Pons (tissue), 1 donor: ENCODE measurements at places on chromosomes 5 and 9.

DNA sequence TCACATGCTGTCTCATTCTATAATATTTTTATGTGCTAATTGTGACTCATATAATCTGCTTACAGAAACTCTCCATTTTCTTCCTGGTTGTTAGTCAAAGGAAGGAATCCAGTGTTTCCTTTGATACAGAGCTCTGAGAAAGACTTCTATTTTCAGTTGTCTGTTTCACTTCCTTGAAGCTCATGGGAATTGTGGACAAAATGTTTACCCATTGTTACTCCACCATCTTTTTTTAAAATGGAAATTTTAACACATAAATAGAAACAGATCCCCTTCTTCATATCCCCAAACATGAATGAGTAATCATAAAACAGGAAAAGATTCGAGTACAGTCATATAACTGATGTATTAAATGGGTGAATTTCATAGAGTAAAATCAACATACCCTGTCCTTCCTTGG lies 42.0 kb upstream of the KCNN2 start:
- DNase-seq: no peak

DNA sequence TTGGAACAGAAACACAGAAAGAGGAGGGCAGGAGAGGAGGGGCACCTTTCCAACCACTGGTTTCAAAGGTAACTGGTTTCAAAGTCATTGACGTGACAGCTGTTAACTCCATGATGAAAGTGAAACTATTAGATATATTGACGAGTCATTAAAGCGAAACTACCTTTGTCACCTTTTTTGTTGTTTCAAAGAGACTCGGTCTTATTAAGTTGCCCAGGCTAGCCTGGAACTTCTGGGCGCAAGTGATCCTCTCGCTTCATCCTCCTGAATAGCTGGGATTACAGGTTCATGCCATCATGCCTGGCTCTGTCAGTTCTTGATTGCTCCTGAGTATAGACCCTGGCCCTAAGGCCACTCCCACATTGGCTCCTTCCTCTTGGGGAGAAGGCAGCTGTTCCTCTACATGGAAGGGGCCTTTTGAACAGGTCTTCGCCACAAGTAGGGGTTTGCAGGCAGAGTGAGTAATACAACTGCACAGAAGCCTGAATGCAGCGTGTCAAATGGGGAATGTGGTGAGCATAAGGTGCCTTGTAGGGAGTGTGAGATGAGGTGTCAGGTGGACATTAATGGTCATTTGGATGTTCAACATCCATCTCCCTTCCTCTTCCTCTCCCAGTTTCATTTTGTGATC lies 3.4 kb upstream of the F12 start:
- no peak for DNase-seq

GRCh38 chr9:107294756-107295155 lies 11.7 kb downstream of the RAD23B start:
- no peak for DNase-seq

DNA sequence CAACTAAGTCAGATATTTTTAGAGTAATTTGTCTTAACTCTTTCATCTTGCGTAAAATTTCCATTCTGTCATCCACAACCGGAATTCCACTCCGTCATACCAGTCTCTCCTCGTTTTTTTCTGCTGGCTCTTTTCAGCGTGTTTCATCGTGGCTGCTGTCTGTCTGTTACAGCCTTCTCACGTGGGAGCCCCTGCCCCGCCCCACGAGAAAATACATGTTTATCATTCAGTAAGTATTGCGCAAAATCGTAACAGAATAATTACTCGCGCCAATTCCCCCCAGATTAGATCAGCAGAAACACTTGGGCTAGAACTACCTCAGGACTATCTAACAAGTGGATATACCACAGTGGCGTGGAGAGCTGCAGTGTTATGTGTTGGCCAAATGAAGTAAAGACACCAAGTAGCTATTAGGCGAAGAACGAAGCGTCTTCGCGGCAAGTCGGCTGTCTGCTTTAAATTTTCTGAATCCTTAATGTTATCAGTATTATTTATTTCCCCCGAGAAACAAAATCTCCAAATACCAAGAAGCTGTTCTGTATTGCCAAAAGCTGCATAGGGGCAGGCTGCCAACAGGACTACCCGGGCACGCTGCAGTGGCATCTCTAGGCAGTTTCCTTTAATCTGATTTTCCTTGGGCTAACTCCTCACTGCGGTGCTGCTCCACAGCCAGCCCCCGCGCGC lies 566 bp upstream of the FOCAD start:
- DNase-seq: peak; percentile 59

GRCh38 chr5:69279517-69279916 lies 44.8 kb downstream of the CDK7 start:
- DNase-seq: no peak

DNA sequence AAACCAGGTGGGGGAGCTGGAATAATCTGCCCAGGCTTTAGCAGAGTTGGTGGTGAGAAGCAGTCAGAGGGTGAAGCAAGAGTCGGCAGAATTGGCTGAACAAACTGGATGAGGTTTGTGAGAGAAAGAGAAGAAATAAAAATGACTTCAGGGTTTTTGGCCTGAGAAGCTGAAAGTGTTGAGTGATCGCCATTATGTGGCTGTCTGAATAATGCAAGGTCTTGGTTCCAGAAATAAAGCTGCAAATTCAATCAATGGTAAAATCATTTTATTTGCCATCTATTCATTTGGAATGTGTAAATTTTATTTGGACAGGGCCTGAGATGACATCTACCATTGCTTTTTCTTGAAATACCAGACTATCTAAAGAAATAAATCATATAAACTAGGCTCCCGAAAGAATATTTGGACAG lies 50.4 kb upstream of the DAB2 start:
- no peak for DNase-seq

DNA sequence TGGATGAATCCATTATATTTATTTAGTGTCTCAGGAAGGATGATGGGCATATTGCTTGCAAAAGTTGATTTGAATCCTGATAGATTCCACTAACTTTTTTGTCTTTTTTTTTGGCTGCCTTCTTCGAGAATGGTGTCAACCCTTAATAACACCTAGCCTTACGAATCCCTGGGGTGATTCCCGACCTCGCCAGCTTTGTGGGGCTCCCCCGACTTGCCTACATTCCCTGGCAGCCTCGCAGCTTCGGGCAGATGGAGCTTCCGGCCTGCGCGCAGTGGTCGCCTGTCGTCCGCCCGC lies 366 bp upstream of the DOCK8 start:
- DNase-seq: no peak

DNA sequence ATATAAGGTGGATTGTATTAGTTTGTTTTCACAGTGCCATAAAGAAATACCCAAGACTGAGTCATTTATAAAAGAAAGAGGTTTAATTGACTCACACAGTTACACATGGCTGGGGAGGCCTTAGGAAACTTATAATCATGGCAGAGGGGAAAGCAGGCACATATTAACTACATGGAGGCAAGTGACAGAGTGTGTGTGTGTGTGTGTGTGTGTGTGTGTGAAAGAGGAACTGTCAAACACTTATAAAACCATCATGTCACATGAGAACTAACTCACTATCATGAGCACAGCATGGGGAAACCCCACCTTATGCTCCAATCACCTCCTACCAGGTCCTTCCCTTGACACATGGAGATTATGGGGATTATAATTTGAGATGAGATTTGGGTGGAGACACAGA lies 118.6 kb downstream of the SPEF2 start:
- DNase-seq: no peak

GRCh38 chr9:86546712-86547111 lies 192.5 kb upstream of the TUT7 start:
- no peak for DNase-seq

DNA sequence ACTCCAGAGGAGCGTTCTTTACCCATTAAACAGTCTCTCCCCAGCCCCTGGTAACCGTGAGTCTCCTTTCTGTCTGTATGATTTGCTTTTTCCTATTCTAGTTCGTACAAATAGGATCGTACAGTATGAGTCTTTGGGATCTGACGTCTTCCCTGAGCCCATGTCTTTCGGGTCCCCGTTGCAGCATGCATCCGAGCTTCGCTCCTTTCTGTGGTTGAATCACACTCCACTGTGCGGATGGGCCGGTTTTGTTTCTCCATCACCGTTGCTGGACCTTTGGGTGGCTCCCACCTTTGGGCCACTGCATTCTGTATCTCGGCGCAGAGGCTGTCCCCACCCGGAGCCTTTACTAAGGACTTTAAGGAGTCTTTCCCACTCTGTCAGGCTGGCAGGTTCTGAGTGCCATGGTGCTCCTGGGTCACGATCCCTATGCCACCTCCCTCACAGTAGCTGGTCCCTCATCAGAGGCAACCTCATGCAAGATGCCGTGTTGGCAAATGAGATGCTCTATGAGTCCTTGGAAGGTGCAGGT lies 145.7 kb upstream of the COL5A1 start:
- DNase-seq: no peak

GRCh38 chr5:125823572-125823971 lies 599.6 kb upstream of the GRAMD2B start:
- DNase-seq: no peak

GRCh38 chr9:37030611-37030939 lies 3.5 kb downstream of the PAX5 start:
- no peak for DNase-seq

- no peak for DNase-seq
Measured at GRCh38 chr5:134561871-134562296, 36.4 kb downstream of the JADE2 start.

DNA sequence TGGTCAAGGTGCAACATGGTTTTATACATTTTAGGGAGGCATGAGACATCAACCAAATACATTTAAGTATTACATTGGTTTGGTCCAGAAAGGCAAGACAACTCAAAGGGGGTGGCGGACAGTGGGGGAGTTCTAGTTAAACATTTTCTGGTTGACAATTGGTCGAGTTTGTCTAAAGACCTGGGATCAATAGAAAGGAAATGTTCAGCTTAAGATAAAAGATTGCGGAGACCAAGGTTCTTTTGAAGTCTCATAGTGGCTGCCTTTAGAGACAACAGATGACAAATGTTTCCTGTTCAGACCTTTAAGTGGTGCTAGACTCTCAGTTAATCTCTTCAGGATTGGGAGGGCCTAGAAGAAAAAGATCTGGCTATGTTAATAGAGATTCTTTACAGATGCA lies 47.7 kb upstream of the TTC39B start:
- DNase-seq: no peak

DNA sequence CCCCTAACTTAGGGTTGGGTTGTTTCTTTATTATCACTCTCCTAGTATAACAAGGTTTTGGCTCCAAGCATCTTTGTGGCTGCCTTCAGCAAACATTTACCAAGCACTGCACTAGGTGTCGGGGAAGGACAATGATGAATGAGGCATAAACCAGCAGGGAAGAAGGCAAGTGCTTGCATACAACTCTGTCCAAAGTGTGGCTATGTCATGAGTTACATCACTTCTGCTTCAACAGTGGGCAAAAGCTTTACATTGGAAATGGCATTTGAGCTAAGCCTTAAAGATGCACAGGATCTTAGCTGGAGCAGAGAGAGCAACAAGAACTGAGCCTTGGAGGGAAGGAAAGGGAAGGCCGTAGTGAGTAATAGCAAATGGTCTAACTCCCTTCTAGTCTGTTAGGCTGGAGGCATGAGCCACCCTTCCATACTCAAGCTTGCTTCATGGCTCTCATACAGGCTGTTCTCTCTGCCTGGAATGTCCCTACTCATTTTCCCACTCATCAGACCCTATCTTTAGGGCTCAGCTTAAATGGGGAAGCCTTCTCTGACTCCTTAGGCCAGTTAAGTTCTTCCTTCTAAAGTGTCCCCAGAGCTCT lies 121.8 kb downstream of the SEMA6A start:
- peak; percentile 72 for DNase-seq

GRCh38 chr9:84151236-84151635 lies 170.6 kb downstream of the RMI1 start:
- DNase-seq: no peak

- no peak for DNase-seq
Measured at GRCh38 chr9:34659592-34660253, 2.7 kb downstream of the CCL27 start.

- peak; percentile 83 for DNase-seq
Measured at GRCh38 chr5:135560858-135561257, 17.9 kb downstream of the CXCL14 start.

- peak; percentile 54 for DNase-seq
Measured at GRCh38 chr5:13987843-13988464, 43.5 kb upstream of the DNAH5 start.

GRCh38 chr5:135689506-135689905 lies 110.7 kb upstream of the CXCL14 start:
- DNase-seq: no peak

DNA sequence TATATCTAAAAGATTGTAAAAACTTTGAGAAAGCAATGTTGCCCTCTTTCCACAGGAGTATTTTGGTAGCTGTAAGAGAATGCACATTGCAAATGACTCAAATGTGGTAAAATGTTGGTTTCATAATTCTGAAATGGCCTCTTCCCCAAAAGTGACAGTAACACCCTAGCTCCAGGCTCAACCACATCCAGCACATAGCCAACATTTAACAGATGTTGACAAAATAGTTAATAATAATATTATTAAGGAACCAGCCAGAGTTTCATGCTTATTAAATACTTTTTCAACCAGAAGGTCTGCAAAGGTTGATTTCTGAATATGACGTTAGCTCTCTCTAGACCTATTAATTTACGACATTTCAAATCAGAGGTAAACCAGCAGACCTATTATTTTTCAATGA lies 1.3 kb downstream of the ANXA1 start:
- no peak for DNase-seq

DNA sequence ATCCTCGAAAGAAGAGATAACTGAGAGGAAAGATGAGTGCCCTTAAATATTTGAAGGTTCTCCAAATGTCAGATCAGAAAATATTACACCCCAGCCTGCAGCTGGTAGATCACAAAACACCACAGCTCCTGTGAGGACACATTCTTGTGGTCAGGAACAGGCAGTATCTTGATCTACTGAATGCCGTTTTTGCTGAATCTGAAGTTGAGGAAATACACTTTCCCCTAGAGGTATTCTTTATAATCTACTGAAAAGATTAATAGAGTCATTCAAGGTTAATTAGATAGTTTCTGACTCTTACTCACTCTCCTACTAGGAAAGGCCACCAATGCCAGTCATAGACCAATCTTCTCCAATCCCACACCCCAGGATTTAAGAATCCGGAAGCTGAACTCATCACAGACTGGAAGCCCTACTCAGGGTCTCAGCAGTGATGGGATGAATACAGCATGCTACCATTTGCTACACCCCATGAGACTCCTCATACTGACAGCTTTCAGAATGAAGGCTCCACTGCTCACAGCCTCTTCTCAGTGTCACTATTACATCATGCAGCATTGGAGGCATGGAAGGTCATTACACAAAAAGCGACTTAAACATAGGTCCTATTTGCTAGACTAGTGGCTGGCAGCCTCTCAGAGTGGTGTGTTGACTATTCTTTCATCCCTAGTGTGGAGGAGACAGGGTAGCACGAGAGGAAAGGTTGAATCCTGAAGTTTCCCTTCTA lies 143.9 kb upstream of the SLC1A3 start:
- no peak for DNase-seq

DNA sequence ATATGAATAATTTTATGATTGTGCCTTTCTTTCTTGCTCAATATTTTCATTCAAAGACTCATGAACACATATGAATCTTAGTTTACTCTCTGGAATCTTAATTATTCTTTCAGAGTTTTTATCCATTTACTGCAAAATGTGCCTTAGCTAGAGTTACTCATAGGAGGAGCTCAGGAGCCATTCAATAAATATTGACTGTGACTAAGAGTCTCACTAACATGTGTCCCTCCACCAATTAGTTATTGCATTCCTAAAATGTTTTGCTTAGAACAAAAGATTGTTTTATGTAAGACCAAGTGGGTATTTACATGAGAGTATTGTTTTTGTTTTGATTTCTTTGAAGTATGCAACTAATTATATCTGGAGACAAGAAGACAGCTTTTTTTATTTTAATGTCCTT lies 218.4 kb upstream of the MAST4 start:
- no peak for DNase-seq

GRCh38 chr9:124003636-124004349 lies 7.8 kb upstream of the LHX2 start:
- DNase-seq: no peak

- no peak for DNase-seq
Measured at GRCh38 chr9:105993921-105994715, 299.8 kb downstream of the TMEM38B start.
